ENCODE measurements at places on chromosomes 7 and 10.

- DNase-seq: no peak
Observed at GRCh38 chr10:29081951-29082685, 206.8 kb upstream of the LYZL1 start.

DNA sequence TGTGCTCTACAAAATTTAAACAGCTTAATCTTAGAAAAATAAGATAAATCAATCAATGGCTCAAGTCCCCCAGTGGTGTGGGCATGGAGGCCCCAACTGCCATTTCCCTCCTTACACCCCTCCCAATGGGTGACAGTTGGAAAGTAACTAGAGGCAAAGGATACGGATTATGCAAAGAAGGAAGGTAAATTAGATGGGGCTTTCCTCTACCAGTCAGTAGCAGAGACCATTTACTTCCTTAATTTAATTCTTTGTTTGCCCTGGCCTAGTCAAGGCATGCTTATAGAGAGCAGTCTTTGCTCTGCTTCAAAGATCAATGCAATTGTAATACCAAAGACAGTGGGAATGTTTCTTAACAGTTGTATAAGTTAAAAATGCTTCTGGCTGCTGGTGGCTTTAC lies 63.3 kb upstream of the PAPSS2 start:
- no peak for DNase-seq

GRCh38 chr7:52311886-52312285 lies 723.5 kb upstream of the POM121L12 start:
- no peak for DNase-seq

- no peak for DNase-seq
Observed at GRCh38 chr7:39045231-39045630, 67.5 kb downstream of the POU6F2 start.

DNA sequence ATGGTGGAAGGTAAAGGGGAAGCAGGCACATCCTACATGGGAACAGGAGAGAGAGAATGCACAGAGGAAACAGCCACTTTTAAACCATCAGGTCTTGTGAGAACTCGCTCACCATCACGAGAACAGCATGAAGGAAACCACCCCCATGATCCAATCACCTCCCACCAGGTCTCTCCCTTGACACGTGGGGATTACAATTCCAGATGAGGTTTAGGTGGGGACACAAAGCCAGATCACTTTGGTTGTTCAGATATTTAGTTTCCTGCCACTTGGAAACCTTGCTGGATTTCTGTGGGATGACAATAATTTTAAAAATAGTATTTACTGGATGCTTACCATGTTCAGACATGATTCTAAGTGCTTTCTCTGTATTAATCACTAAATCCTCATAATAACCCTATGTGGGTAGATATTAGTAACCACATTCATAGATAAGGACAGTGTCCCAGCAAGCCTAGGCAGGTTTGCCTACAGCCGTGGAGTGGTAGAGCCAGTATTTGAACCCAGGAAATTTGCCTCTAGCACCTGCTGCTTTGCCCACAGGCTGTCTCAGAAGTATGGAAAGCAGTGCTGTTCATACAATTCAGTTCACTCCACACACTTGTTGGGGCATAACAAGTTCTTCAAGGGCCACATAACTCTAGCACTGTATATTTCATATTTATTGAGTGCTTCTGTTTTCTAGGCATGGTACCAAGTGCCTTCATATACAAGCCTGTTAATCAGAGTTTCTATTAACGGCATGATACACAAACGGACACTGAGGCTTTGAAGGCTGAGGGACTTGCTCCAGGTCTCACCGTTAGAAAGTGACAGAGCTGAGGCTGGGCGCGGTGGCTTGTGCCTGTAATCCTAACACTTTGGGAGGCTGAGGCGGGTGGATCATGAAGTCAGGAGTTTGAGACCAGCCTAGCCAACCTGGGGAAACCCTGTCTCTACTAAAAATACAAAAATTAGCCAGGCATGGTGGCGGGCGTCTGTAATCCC lies 8.3 kb downstream of the TLL2 start:
- no peak for DNase-seq

DNA sequence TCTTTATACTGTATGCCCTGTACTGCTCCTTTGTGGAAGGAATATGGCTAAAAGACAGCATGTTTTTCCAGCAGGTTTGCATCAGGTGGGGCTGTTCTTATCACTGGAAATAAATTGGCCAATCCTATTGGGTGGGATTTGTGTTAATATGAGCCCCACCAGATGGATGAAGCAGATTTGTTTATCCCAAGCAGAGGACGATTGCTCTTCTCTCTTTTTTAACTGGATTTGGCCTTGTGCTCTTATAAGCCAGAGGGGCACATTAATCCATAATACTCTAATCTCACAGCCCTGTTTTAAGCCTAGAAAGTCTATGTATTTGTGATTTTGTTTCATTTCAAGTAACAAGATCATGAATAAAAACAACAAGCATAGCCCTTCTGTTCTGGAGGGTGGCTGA lies 240.1 kb upstream of the ADARB2 start:
- DNase-seq: no peak

GRCh38 chr10:122461367-122461728 lies at the start of gene HTRA1:
HTRA1 (plus strand) TSS chr10:122461553; CDS start chr10:122461653, 100 bp downstream.
- no peak for DNase-seq

DNA sequence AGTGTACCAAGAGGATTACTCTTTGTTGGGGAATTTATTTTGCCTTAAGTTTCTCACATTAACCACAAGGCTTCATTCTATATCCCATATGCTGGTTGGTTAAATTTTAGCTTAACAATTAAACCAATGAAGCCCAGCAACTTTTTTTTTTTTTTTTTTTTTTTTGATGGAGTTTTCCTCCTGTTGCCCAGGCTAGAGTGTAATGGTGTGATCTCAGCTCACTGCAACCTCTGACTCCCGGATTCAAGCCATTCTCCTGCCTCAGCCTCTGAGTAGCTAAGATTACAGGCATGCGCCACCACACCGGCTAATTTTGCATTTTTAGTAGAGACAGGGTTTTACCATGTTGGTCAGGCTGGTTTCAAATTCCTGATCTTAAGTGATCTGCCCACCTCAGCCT lies 75.0 kb upstream of the MKX start:
- DNase-seq: no peak

- DNase-seq: no peak
Observed at GRCh38 chr10:14623931-14624330, 150.8 kb downstream of the FAM107B start.

DNA sequence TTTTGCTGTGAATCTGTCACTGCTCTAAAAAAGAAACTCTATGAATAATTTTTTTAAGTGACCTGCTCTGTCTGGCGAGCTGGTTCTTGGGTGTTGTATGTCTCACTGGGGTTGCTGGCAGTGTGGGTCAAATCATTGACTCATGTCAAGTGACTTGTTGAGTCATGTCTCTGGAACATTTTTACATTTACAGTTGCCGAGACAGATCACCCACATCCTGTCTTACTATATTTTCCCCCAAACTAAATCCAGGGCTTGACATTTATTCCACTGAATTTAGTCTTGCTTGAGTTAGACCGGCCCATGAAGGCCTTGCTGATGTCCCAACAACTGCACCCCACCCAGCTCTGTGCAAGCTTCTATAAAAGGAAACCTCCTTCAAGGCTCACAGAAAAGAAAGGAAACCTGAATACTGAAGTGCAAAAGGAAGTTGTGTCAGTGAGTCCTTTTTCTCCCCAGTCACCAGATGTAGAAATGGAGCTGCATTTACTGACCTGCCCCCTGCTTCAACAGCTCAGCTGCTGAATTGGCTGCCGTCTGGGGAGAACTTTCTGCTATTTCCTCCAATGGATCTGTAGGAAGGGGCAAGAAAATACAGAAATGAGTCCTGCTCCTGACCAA lies 290.3 kb downstream of the TNS3 start:
- DNase-seq: no peak

DNA sequence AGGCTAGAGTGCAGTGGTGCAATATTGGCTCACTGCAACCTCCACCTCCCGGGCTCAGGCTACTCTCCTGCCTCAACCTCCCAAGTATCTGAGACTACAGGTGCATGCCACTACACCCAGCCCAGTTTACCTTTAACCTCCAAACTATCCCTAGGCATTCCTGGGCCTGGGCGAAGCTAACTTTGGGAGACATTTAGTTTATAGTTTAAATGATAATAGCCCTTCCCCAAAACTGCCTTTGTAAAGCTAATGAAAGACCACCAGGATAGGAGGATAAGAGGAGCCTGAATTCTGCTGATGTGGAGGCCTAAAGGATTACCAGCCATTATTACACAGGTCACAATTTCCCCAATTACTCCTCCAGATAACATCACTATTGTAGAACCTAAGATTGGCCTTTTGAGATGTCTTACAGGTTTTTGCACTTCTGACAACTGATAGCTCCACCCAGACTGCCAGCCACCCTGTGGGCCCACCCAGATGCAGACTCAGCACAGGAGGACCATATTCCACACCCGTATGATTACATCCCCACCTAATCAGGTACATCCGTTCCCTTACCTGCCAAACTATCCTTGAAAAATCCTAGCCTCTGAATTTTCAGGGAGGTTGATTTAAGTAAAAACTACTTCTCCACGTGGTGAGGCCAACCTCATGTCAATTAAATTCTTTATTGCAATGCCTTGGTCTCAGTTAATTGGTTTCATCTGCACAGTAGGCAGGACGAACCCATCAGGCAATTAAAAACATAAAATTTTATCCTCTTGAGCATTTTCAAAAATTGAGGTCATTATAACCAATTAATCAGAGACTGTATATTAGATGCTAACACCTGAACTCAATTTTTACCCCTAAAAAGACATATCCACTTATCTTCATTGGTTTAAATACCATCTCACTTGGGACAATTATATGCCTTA lies 62.3 kb upstream of the TMEM254 start:
- DNase-seq: no peak

DNA sequence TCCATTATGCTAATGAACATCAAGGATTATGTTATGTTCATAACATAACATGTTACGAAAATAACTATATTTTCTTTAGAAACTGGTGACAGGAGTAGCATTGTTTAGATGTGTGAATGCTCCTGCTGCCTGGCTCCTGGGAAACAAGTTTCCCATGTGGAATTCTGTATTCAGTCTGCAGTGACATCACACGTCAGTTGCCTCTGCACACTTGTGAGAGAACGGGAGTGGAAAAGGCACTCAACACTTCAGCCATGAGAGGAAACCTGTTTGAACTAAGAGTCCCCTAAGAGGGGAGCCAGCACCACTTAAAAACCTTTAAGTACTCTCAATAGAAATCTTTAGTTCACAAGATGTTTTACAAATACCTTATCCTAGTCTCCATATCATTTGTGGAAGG lies 140.3 kb upstream of the FAM20C start:
- no peak for DNase-seq

DNA sequence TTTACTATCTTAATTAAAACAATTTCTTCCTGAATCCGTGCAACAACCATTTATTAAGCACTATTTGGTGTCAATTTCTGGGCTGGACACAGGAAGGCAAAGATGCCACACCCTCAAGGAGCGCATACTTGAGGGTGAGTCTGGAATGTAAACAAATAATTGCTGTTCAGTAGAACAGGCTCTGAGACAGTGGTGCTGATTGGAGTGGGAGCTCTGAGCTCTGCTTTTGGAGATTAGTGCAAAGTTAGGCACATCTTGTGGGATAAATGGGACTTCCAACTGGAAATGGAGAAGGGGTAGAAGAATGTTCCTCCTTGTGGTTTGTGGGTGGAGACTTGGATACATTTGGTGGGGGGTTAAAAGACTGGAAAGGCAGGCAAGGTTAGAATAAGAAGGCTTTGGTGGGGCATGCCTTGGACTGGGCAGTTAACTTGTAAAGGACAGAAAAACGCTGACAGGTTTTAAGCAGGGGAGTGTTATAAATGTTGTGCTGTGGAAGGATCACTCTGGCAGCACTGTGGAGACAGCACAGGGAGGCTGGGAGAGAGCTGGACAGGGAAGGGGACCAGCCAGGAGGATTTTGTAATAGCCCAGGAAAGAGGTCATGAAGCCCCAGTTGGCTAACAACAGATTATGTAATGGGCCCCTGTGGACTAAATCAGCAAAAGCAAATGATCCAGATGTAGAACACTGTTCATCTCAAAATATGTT lies 80.7 kb downstream of the ZNF365 start:
- no peak for DNase-seq

DNA sequence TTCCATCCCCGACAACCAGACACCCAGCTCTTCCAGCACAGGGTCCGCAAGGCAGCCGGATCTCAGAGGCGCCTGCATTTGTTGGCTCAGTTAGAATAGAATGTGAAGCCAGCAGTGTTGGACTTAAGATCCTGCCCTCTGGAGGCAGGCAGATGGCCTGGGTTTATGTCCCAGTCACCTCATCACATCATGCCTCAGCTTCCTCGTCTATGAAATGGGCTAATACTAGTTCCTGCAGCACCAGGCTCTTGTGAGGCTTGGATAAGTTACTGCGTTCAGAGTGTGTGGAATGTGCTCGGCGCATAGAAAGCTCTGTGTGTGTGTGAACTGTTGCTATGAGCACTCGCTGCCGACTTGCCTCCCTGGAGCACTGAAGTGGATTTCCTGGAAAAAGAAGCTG lies 202.5 kb upstream of the GPR26 start:
- DNase-seq: no peak

GRCh38 chr10:119256030-119256429 lies 48.7 kb downstream of the GRK5 start:
- DNase-seq: no peak

GRCh38 chr7:36690041-36690440 lies 34.3 kb downstream of the AOAH start:
- DNase-seq: no peak

- no peak for DNase-seq
Observed at GRCh38 chr10:128144547-128144946, 18.3 kb upstream of the MKI67 start.

DNA sequence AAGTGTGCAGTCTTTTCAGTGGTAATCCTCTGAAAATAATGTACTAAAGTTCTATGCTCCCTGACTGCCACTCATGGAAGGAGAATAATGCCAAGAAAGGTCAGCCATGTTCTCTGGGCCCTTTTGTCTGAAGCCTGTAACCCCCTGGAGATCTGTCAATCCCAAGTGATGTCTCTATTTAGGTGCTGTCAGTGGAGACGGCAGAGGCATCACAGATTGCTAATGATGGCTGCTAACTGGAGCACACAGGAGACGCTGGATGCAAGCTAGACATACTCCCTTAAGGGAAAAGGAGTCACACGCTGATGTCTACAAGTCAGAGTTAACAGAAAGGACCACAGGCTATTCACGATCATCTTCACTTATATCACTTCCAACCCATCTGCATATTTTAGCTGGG lies 118.8 kb downstream of the RSU1 start:
- no peak for DNase-seq

DNA sequence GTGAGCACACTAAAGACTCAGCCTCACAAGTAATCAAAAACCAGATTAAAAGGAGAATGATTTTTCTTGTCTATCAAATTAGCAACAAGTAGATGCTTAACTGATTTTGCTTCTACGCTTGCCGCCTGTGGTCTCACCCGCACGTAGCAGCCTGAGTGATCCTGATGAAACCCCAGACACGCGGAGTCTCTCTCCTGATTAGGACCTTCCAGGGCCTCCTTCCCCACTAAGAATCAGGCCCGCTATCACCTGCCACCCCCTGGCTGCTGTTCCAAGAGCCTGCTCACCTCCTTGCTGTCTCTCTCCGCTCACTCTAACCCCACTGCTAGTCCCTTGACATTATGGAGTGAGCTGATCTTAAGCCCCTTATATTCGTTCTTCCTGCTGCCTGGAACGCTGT lies 325.9 kb upstream of the NRP1 start:
- DNase-seq: no peak
